ENCODE measurements at places on chromosomes 2 and 18.

- DNase-seq = no peak
These were observed 334.3 kb downstream of the FIGN start for GRCh38 chr2:163401481-163401880.

DNA sequence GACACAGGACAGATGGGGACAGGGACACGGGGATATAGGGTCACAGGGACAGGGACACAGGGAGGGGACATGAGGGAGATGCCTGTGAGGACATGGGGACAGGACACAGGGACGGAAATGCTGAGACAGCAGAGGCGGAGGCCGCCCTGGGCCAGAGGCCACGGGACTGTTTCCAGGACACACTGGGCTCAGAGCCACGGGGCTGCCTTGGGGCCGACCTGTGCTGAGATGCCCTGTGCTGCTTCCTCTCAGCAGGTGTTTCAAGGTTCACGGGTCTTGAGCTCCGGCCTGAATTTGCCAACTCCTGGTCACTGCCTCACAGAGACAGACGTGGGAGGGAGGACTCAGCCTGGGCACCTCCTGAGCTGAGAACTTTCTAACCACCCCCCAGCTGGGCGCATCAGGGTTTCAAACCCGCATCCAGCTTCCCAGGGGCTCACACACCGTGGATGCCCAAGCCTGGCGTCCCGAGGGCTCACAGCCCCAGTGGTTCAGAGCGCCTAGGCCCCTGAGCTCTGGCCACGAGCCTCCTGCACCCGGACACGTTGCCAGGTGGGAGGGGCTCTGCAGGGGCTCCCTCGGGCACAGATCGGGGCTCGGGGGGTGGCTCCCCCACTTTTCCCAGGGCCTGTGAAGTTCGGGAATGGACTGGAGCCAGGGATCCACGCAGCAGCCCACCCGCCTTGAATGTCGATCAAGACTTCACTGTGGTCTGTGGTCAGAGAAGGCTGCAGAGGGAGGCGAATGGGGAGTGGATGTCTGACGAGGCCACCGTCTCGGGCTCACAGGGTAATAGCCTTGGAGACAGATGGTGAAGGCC lies 64.1 kb downstream of the SLC66A2 start:
- no peak for DNase-seq

DNA sequence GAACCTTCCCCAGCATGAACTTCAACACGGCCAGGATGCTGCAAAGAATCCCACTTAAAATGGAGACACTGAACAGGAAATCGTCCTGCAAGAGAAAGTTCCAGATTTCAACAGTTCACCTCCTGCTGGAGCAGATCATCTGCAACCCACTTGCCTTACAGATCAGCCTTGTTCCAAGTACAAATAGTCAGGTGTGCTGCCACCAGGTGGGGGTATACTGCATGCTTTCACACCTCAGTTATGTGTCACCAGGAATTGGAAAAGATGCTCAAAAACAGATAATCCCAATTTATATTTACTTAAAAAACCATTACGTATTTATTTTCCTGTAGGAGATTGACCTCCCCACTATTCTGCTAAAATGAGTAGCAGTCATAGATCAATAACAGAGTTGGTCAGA lies 212.3 kb downstream of the MGAT5 start:
- DNase-seq = no peak

DNA sequence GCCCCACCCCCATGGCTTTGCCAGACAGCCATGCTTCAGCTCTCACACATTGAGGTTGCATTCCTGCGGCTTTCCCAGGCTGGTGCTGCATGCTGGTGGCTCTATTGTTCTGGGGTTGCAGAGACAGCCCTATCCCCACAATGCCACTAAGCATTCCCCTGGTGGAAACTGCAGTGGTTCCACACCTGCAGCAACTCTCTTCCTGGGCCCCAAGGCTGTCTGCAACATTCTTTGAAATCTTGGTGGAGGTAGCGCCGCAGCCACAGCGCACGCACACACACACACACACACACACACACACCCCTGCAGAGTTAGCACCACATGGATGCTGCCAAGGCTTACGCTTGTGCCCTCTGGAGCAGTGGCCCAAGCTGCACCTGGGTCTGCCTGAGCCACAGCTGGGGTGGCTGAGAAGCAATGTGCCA lies 21.4 kb downstream of the SFXN5 start:
- DNase-seq = no peak

- DNase-seq = no peak
These were observed 162.2 kb downstream of the CD226 start for GRCh38 chr18:69785466-69785865.

DNA sequence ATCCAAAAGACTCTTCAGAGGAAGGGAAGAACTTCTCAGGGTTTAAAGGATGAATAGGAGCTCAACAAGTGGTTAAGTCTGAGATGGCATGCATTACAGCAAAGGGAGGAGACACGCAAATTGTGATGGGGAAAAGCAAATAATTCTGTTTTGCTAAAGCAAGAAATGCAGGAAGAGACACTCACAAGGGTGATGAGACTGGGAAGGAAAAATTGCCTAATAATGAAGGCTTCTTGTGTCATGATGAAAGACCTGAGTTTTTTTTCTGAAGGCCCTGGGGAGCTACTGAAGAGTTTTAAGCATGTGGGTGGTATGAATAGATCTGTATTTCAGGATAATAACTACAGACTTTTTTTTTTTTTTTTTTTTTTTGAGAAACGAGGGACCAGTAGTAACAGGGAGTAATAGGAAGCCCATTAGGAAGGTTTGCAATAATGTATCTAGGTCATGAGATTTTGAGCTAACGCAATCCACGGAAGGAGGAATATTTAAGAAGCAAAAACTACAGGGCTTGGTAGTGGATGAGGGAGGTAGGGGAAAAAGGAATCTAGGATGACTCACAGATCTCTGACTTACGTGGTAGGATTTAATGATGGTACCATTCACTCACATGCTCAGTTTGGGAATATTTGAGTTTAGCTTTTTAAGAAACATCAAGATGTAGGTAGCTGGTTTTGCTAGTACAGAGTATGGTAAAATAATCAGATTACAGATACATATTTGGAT lies 16.0 kb upstream of the SERPINB3 start:
- DNase-seq = no peak

DNA sequence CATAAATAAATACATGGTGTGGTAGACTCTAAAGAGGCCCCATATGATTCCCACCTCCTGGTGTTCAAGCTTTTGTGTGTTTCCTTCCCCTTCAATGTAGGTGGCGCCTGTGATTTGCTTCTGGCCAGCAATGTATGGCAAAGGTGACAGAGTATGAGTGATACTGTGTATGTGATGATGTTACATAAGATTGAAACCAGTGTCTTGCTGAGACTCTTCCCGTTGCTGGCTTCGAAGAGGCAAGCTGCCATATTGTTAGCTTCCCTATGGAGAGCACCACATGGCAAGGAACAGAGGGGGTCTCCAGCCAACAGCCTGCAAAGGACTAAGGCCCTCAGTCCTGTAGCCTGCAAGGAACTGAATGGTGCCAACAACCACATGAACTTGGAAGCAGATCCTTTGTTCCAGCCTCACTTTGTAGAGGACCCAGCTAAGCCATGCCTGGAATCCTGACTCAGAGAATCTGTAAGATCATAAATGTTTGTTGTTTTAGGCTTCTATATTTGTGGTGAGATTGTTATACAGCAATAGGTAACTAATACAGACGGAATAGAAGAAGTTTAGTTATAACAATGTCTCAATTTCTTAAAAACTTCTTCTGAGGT lies 1.7 kb upstream of the SMAD4 start:
- DNase-seq = no peak

- DNase-seq = no peak
These were observed 481 bp downstream of the SLC30A6 start for GRCh38 chr2:32166115-32166574.

DNA sequence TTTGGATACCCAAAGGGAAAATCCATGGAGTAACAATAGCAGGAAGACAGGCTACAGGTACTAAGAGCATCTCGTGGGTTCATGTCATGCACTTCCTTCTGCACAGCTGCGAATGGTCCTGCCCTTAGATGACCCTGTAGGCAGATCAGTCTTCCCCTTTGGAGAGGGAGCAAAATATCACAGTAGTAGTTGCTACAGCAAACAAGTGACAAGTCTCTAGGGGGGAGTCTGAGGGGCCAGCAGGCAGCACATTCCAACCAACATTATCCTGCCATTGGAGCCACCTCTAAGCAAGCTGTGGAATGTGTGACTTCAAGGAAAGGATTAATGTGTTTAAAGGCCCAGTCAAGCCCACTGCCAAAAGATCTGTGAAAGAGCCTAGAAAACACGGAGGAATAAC lies 273.2 kb upstream of the PARD3B start:
- DNase-seq = no peak

- DNase-seq = no peak
These were observed 25.1 kb downstream of the ANXA4 start for GRCh38 chr2:69767034-69767433.

DNA sequence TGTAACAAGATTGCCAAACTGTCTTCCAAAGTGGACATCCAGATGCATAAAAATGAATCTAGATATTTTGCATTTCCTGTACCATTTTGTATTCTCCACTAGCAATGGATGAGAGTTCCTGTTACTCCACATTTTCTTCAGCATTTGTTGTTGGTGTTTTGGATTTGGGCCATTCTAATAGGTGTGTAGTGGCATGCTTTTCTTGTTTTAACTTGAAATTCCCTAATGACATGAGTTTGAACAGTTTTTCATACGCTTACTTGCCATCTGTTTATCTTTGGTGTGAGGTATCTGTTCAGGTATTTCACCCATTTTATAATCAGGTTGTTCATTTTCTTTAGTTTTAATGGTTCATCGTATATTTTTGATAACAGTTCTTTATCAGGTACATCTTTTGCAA lies 73.9 kb downstream of the UBE2E3 start:
- no peak for DNase-seq

DNA sequence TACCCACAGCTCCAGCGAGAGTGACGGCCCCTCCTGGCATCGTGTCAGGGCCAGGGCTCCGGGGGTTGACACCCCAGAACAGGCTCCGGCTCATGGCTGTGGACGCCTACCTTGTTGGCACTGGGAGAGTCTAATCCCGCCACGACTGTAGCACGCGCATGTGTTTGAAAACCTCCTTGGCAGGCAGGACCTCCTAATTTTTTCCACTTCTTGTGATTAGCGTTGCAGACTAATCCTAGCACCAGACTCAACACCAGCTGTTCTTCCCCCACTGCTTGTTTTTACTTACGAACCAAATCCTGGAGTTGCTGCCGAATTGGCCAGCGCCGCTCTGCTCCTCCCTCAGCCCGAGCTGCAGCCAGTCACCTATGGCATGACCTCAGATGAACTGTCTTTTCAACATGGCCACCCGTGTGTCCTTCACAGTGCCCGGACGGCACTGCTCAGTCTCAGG lies 110.7 kb downstream of the KLHL29 start:
- no peak for DNase-seq

- DNase-seq = no peak
These were observed 727 bp downstream of the KIF1A start for GRCh38 chr2:240819126-240819857.

- DNase-seq = no peak
These were observed 1.0 kb upstream of the GPR35 start for GRCh38 chr2:240624011-240624949.

- DNase-seq = no peak
These were observed 201.3 kb upstream of the OSR1 start for GRCh38 chr2:19559596-19560240.

DNA sequence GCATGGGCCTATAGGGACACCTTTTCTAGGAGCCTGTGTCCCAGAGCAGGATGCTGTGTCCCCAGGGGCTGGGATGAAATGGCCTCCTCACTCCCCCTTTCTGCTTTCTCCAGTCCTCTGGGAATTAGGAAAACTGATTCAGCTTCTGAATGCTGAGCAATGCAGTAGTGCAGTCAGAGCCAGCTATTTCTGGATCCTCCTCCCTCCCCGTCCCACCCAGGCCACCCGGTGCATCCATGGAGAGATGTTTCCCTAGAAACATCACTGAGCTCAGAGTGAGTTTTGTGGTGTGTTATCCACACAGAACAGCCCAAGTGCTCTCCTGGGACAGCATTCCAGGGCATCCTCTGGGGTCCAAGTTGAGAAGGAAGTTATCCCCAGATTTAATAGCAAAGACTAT lies 125.5 kb downstream of the LOXHD1 start:
- no peak for DNase-seq

- no peak for DNase-seq
These were observed 1.6 kb downstream of the PPM1B start for GRCh38 chr2:44170311-44170717.

DNA sequence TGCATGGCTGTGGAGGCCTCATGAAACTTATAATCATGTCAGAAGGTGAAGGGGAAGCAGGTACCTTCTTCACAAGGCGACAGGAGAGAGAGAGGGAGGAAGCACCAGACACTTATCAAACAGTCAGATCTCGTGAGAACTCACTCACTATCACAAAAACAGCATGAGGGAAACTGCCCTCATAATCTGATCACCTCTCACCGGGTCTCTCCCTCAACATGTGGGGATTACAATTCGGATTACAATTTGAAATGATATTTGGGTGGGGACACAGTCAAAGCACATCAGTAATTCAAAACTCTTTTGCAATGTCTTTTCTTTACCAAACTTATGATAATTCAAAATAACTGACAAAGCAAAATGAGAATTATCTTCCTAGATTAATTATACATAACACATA lies 8.5 kb upstream of the CCDC68 start:
- DNase-seq = no peak

DNA sequence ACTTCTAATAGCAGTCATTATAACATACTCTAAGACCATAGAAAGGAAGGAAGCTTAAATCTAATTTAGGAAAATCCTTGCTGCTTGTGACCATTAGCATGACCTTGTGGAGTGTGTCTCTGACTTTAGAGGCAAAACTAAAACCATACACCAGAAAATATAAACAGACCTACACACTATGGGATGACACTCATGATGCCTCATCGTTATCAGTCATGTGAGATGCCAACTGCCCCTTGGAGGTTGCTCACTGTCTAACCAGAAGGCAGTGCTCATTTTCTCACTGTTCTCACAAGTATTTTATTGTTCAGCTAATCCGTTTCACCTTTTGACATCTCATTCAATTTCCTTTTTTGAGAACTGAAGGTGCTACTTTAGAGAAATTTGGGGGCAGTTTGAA lies 376.9 kb downstream of the RND3 start:
- DNase-seq = no peak

DNA sequence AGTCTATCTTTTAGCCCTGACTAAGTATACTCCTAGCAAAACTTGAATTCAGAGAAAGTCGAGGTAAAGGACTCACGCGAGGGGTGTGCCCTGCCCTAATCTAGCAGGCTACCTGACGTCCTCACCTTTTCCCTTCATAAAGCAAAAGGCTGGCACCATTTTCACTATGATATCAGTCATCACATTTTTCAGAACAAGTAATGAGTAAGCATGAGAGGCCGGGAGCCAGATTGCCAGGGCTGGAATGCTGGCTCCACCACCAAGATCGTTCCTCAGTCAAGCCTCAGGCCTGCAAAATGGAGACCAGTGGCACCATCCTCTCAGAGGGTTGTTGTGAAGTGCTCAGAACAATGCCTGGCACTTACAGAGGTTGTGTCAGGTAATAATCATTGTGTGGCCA lies 18.7 kb upstream of the NCKAP5 start:
- DNase-seq = no peak

Data from C1 segment of cervical spinal cord (tissue), 14 donors.